ENCODE measurements at places on chromosomes 11 and 22.
A peak's percentile ranks its signal among the peaks of the same experiment; 100 is the strongest.

DNA sequence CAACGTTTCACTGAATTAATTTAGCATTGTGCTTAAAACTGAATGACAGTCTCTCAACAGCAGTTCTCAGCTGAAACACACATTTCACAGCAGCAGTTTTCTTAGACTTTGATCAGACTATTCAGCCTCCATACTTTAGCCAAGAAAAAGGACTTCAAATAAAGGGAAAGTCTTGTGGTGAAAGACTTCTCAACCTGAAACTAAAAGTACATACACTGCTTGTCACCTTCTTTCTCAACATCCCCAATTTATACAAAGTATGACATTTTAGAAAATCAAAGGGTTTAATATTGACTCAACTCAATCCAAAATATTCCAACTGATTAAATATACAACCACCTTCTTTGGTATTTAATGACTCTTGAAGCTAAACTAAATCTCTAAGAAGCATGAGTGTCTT, 419.0 kb downstream of the LRRC4C start:
- DNase-seq, result no peak

DNA sequence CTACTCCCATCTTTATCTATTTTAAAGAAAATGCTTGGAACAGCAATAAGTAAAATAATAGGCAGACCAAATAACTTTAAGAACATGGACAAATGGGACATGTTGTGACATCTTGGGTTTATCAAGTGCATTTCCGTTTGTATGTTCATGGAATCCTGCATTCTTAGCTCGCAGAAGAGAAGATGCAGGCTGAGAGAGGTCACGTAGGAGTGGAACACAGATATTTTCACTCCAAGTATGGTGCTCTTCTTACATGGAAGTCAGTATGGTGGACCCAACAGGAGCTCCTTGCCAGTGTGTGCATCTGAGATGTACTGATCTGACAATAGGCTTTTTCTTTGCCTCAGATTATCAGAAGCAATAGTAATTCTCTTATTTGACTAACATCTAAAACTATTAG, 1.7 kb downstream of the E2F8 start:
- no peak for DNase-seq

- DNase-seq, result peak; percentile 47
Measured at GRCh38 chr11:18394928-18395734, 768 bp downstream of the LDHA start.

DNA sequence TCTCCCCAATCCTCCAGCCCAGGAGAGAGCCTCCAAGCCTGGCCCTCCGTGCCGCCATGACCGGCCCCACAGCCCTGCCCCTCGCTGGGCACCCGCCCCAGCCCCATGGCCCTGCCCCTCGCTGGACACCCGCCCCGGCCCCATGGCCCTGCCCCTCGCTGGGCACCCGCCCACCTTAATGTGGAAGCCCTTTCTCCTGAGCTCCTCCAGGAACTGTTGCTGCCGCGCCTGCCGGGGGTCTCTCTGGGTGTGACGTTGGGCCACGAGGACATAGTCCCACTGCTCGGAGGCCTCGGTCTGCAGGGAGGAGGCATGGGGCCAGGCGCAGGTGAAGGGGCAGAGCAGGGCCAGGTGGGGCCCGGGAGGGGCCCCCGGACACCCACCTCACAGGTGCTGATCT, 8.2 kb downstream of the ANO9 start:
- no peak for DNase-seq

DNA sequence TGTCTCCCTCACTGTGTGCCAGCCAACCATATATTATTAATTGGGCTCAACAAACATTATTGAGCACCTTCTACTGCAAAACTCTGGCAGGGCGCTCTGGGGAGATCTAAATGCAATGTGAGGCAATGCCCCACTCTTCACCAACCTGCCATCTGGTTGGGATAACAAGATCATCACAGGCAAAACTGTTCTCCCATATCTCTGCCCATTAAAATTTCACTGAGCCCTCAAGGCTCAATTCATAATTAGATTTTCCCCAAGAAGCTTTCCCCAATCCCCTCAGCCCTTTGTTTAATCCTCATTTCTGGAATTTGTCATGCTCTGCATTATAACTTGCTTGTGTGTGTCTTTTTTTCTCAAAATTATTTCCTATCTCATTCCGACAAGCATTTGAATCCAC, 106.6 kb downstream of the ARL14EP start:
- no peak for DNase-seq

DNA sequence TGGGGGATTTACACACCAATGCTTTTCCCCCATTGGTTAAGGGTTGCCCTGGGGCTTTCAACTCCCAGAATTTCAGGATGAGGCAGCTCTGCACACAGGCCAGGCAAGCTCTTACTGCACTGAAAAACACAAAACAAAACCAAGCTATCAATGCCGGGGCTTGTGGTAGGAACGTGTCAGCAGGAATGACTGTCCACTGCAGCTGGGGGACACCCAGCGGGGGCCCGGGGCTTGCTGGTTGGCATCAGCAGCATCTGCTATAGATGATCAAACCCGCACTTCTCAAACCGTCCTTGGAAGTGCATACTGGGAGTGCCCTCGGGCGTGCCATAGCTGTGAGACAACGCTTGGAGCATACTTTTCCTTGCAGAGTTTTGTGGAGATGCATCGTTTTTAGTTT, 7.7 kb downstream of the TP53AIP1 start:
- no peak for DNase-seq

DNA sequence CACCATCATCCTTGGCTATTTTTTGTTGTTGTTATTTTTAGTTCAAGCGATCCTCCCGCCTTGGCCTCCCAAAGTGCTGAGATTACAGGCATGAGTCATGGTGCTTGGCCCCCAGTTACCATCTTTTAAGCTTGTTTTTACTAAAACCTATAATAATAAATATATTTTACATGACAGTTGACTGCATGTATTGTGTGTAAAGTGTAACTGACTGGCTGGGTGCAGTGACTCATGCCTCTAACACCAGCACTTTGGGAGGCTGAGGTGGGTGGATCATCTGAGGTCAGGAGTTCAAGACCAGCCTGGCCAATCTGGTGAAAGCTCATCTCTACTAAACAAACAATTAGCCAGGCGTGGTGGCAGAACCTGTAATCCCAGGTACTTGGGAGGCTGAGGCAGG, 386.2 kb downstream of the TENM4 start:
- no peak for DNase-seq
